ENCODE measurements at places on chromosomes 1 and 21.

DNA sequence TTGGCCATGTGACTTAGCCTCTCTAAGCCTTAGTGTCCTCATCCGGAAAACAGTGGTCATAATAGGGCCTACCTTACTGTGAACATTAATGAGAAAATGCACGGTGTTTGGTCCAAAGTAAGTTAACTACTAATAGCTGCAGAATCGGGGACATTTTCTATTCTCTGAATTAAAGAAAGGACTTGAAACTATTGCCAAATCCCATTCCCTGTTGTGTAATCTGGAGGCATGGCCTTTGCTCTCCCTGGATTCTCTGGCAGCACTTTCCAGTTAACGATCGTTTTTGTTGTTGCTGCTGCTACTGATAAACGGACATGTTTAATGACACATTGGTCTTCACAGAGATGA is 30.5 kb downstream of the FMO4 start:
- peak; percentile 46 for DNase-seq

- peak; percentile 44 for DNase-seq
Measured at GRCh38 chr1:244280201-244280600, 171.5 kb downstream of the ADSS2 start.

GRCh38 chr1:229938551-229938950 is 128.5 kb upstream of the GALNT2 start:
- DNase-seq, result no peak

GRCh38 chr1:87017998-87018672 is 103.7 kb downstream of the HS2ST1 start:
- peak; percentile 27 for DNase-seq

GRCh38 chr1:32937061-32937460 is 27.5 kb downstream of the RNF19B start:
- DNase-seq, result no peak

DNA sequence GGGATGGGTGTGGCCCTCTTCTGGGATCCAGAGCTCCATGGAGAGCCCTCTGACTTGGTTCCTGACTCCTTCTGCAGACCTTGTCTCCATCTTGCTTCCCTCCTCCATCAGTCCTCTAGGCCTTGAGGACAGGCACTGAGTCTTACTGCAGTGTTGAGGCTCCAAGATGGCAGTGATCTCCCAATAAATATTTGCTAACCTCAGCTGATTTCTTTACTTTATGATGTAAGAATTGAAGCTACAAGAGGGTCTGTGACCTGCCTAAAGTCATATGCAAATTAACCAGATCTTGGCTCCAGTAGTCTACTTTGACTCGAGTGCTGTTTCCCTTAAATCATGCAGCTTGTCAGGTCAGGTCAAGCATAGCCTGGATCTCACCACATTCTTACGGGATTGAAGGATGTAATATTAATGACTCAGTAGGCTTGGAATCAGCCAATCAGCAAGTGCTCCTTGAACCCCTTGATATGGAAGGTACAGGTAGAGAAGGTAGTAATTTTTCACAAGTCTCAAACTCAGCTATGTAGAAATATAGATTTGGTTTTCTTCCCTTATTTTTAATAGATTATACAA is 93.0 kb downstream of the CLIC6 start:
- DNase-seq, result no peak

GRCh38 chr1:235632506-235633401 is 16.8 kb downstream of the GNG4 start:
- peak; percentile 78 for DNase-seq

- DNase-seq, result no peak
Measured at GRCh38 chr1:19319196-19319595, 7.1 kb downstream of the SLC66A1 start.

GRCh38 chr21:33685613-33686197 is 43.4 kb downstream of the ITSN1 start:
- DNase-seq, result peak; percentile 61

DNA sequence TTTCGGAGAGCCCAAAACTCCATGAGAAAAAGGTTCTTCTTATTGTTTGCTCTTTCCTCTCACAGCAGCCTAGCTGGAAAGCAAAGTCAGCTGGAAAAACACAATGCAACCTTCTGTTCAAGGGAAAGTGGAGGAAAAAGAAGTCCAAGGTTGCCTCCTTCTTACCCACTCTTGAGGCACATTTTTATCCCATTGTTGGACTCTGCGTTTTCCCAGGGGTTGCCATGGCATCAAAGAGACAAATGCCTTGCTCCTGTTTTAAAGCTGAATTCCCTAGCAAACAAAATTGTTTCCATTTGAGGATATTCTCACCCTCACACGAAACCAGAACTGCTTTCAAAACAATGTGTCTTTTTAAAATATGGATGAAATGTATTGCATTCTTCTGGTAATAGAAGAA is 45.1 kb upstream of the PALMD start:
- peak; percentile 40 for DNase-seq

DNA sequence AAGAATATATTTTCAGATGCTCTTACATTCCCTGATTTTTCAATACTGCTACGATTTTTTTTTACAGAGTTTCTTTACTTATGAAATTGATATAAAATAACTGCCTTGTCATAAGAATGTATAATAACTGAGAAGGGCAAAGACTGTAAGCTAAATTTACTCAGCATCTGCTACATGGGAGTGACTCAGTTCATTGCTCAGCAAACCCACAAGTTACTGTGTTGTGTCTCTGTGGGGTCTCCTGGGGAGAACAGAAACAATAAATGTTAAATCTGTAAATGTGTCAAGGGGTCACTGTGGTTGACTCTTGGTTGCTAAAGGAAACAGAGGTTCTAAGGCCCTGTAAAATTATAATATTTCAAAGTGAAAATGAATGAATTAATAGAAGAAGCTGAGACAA is 210.3 kb upstream of the CACYBP start:
- peak; percentile 48 for DNase-seq

GRCh38 chr1:195186544-195186943 is 1421.7 kb downstream of the KCNT2 start:
- no peak for DNase-seq

GRCh38 chr1:174265282-174265681 is 106.0 kb downstream of the RABGAP1L start:
- DNase-seq, result no peak

DNA sequence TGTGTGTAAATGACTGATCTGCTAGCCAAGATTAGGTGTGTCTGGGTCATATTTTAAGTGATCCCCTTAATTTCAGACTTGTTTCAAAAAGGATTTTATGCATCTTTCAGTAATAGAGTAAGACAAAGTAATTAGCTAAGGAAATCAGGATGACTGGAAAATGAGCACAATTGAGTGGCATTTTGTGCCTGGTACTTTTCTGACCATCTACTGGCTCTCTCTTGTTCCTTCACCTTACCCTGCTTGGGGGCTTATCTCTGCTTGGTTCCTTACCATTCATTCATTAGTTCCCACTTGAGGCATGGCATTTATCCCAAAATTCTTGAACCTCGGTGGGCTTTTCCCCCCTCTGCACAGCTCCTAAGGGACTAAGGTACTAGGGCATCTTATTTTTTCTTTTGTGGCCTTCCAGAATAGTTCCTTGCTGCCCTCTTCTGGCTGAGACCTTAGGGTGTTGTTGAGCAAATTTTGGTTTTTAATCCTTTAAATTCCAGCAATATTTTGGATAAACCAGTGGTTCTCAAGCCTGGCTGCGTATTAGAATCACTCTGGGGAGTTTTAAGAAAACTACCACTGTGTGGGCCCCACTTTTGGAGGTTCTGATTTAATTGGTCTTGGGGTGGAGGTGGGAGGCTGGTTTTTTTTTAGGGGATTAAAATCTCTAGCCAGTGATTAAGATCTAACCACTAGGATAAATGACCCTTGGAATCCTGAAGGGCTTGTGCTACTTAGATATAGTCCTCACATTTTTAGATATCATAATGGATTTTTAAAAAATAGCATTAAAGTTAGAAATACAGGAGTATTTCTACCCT is 50.8 kb downstream of the HS2ST1 start:
- peak; percentile 73 for DNase-seq

DNA sequence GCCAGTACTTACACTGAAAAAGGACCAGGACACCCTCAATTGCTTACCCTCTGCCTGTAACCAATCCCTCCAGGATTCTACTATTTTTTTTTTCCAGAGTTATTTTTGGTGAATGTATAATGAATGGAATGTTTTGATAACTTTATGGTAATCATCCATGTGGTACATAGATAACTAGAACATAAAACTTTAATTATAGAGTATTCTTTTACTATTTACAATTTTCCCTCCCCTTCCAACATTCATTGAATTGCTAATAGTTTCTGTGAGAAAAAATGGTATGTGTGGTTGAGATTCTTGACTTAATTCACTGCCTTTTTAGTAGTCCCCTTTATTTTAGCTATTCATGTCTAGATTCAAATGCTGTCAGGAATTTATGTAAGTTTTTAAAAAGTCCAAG is 164.6 kb downstream of the CYYR1 start:
- DNase-seq, result no peak

GRCh38 chr1:160030657-160031364 is 979 bp downstream of the PIGM start:
- no peak for DNase-seq

DNA sequence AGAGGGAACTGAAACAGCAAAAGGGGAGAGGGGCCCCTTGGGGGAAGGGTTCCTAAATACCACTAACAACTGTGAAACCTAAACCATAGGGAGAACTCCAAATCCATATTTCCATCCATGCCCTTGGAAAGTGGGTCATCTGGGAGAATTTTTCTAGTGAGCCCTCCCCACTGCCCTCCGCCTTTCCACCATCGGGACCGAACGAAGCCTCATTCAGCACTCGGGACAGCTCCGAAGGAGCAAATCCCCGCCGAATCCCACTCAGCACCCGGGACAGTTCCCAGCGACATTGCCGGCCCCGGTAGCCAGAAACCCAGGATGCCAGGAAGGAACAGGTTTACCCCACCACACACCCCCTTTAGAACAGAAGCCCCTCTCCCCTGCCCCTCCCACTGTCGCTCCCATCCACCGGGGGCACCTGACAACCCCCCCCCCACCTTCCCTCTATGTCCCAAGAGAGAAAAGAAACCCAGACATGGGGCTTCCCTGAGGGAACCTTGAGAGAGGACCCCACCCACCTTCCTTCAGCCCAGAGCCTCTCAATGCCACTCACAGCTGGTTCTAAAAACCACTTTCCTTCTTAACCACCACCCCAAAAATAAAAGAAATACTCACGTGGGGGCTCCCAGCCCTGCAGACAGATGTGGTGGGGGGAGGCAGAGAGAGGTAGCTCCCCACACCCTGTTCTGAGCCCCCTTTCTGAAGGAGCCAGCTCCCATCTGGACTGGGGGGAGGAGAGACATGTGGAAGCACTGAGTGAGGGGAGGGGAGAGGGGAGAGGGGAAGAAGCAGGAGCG is 4.5 kb downstream of the DLGAP3 start:
- peak; percentile 72 for DNase-seq

- DNase-seq, result no peak
Measured at GRCh38 chr1:193476748-193477147, 290.3 kb upstream of the B3GALT2 start.

DNA sequence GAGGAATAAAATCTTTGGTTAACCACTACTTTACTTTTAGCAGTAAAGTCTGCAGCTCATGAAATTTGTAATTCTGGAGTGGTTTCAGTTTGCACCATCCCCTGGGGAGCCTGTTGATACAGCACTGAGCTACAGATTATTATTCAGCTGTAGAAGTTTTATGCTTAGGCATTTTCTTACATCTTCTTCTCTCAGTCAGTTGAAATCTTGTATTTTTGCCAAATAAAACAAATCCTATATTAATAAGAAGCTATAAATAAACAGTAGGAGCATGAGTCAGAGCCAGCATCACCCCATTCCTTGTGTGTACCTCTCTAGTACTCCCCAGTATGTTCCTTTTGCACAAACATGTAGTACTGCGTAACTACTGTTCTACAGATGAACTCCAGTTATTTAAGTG is 118.9 kb downstream of the ATF6 start:
- peak; percentile 78 for DNase-seq
